Progenitor cell of endocrine pancreas (in vitro differentiated cells): ENCODE measurements at places on chromosomes 5 and 9.

- no peak for DNase-seq
Observed at GRCh38 chr9:76943054-76943453, 37.1 kb upstream of the PRUNE2 start.

DNA sequence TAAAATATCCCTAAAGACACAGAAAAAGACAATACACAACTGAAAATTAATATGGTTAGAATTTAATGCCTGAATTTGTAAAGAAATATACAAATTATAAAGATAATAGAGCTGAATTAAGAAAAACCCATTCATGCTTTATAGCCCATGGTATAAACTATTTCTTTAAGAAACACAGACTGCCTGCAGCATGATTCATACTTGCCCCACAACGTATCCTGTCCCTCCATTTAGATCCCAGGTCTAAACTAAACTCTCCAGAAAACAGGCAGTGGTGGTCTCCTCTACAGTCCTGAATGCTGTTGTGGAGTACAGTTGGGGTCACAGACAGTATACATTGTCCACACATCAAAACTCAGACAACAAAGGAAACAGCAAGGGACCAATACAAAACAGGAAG, 24.8 kb downstream of the IL6ST start:
- DNase-seq: no peak

- DNase-seq: no peak
Observed at GRCh38 chr9:118533101-118533500, 828.9 kb downstream of the TLR4 start.

DNA sequence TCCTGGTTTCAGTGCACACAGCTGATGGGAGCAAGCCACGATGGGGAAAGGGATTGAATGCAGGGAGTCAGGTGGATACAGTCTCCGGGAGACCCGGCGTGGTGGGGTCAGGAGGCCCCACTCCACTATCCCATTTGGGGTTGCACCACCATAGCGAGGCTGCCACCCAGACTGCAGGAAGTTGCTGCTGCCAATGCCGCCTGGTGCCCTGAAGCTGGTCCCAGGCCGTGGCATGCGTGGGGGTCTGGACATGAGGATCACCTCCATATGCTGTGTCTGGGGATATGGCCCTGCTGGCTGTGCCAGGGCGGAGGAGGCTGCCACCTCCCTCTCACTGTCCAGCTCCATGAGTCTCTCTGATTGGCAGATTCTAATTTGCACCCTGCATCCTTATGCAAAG, 45.3 kb downstream of the COL5A1 start:
- DNase-seq: no peak

DNA sequence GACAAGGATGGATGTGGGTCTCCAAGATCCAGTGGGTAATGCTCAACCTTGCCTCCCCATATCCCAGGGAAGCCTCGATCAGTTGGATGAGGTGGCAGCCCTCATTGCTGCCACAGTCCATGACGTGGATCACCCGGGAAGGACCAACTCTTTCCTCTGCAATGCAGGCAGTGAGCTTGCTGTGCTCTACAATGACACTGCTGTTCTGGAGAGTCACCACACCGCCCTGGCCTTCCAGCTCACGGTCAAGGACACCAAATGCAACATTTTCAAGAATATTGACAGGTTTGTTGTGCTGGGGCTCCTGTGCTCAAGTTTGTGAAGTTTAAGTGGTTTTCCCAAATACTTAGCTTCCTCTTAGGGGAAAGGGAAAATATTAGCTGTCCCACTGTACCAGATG, 74.0 kb downstream of the WDR41 start:
- DNase-seq: no peak

- DNase-seq: no peak
Observed at GRCh38 chr5:10913841-10914240, 152.8 kb upstream of the DAP start.
